ENCODE measurements at places on chromosomes 3 and 15.

DNA sequence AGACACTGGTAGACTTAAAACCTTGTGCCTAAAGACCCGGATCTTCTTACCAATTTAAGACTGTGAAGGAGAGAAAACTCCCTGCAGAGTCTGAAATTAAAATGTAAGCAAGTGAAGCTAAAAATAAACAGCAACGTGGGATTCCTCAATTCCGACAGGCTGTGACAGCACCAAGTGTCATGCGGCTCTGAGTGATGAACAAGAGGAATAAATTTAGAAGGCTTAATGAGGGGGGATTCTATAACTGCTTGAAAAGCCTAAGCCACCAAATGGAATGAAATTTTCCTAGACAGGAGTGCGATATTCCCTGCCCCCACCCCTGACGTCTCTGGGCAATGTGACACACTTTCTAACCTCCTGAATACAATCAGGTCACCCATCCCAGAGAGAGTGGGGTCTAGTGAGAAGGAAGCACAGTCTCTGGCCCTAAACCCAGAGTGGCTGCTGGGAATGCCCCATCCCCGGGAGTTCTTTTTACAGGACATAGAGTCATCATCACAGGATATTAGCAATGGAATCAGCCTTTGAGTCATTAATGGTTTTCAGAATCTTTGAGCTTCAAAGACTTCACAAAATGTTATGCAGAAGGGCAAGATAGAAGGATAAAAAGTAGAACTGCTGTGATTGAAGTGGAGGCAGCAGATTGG, 114.3 kb downstream of the EDEM1 start:
- DNase-seq: no peak

GRCh38 chr3:113439606-113440005, 1.7 kb downstream of the CFAP44 start:
- no peak for DNase-seq

DNA sequence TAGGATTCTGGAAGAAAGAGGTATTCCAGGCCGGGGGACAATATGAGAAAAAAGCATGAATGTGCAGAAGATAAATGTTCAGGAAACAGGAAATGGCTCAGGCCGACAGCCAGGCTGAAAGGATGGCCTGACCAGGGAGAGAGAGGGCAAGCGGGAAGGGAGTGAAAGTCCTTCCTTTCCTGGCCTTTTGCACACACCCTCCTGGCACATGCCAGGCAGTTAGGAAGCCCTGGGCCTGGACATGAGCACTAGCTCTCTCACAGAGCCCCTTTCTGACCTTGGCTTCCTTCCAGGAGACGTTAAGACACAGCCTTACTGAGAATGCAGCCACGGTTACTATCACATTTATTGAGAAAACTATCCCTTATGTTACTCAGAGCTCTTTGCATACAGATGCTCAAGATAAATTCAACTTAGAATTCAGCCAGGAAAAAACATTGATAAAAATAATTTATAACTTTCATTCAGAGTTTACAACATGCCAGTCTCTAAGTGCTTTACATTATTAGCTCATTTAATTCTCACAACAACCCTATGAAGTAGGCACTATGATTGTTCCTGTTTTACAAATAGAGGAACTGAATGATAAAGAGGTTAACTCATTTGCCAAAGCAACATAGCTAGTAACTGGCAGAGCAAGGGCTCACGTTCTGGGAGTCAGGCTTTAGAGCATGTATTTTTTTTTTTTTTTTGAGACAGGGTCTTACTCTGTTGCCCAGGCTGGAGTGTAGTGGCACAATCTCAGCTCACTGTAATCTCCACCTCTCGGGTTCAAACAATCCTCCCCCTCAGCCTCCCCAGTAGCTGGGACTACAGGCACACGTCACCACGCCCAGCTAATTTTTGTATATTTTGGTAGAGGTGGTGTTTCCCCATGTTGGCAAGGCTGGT, 39.4 kb upstream of the SMAD3 start:
- DNase-seq: no peak

DNA sequence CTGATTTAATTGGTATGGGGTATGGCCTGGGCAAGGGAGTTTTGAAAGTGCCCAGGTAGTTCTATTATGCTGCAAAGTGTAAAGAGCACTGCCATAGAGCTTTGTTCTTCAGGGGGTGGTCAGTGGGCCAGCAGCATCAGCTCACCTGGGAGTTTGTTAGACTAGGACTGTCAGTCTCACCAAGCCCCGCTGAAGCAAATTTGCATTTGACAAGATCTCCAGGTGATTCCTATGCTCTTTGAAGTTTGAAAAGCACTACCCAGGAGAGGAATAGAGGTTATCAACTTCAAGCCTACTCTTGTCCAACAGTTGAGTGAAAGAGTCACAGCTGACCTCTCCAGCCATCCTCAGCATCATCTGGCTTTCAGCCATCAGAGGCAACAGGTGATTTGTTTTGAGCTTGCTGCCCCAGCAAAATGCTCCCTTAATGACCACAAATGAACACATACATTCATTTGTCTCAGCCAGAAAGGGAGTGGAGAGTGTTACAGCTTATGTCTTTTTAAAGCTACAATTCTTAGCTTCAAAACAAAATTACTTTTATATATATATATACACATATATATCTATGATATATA, 8.0 kb downstream of the ZSCAN2 start:
- DNase-seq: no peak

- DNase-seq: no peak
Measured at GRCh38 chr3:160874736-160875135, 118.7 kb downstream of the PPM1L start.

DNA sequence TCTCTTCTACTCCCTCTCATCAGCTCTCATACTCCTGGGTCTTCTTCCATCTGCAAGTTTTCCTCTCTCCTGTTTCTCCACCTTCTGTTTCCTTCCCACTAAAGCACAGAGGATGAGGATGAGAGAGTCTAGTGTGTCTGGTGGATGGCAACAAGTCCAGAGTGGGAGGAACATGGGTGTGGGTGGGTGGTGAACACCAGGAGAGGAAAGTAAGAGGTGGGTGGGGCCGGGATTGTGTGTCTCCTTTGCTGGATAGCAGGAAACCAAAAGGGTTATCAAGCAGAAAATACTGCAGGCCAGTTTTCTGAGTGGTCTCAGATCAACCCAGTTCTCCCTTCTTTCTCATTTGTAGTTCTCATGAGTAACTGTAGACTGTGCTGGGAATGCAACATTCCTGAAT, 52.9 kb upstream of the EPHB1 start:
- no peak for DNase-seq

DNA sequence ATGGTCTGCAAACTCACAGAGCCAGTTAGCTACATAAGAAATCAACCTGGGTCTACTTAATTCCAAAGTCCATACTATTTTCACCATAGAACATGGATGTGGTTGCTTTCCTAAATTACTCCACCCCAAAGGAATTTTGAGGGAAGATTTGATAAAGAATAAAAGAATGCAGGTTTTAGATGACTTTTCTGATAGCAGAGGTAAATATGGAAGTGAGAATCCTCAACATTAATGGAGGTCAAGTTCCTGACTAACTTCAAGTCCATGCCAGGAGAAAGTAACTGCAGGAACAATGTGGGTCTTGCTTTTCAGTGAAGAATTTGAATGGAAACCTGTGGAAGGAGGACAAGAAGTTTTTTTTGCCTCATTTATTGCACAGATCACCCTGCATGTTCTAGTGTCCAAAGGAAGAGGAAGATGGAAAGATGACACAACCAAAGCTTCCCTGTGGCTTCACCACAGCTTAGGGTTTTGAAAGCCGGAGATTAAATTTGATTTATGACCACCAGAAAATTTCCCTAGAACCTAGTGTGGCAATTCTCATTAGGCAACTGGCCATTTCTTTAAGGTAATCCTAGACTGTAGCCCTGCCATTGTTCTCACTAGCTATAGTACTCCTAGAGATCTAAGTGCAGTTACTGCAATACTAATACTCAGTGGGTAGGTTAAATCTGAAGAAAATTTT, 429.7 kb downstream of the RAP2B start:
- DNase-seq: no peak

DNA sequence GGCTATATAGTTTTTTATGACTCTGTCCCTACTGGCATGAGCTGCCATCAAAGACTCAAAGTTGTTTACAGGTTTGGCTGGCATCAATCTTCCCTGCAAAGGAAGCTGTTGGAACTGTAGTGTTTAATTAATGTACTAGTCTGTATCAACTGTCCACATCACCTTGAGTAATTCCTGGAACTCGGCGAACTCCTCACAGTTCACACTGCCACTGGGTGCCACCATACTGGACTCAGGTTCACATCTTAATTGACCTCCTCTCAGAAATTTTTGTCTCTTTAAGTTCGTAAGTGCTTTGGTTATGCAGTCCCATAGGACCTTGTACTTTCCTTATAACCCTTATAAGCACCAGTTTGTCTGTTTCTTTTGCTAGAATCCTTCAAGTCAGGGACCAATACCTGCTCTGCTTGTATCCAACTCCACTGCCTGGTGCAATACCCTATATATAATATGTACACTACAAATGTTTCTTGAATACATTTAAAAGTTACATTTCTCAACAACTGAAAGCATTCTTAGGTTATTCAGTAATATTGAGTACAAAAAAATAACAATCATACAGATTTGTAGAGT, 3.2 kb downstream of the HIGD1A start:
- no peak for DNase-seq

DNA sequence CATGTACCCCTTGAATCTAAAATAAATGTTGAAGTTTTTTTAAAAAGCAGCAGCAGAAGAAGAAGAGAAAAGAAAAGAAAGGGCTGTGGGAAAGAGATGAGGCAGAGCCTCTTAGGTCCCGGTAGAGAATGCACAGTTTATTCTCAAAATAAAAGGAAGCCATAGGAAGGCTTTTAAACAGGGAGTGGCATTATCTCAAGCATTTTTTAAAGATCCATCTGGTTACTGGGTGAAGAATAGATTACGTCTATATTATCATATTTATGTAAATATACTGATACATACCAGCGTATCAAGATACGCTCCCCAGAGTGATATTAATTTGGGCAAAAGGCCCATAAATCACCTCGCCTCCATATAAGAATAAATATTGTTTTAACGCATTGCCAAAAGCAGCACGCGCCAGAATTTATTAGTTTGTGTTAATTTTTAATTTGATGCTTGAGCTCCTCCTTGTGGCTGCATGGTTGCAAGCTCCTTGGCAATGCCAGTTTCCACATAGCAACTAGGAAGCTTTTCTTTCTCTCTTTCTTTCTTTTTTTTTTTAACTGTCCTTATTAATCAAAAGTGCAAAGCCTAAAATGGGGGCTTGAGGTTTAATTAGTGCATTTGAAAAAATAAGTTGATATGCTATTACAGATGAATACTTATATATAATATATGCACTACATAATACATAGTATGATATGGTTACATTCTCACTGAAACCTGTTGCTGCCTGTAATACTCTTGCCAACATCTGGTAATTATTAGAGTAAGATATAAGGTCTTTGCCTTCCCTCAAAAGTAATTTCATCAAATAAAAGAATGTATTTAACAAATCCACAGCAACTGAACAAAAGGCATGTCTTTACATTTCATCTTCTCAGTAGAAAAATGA, 242.8 kb upstream of the UBE2E2 start:
- DNase-seq: no peak

DNA sequence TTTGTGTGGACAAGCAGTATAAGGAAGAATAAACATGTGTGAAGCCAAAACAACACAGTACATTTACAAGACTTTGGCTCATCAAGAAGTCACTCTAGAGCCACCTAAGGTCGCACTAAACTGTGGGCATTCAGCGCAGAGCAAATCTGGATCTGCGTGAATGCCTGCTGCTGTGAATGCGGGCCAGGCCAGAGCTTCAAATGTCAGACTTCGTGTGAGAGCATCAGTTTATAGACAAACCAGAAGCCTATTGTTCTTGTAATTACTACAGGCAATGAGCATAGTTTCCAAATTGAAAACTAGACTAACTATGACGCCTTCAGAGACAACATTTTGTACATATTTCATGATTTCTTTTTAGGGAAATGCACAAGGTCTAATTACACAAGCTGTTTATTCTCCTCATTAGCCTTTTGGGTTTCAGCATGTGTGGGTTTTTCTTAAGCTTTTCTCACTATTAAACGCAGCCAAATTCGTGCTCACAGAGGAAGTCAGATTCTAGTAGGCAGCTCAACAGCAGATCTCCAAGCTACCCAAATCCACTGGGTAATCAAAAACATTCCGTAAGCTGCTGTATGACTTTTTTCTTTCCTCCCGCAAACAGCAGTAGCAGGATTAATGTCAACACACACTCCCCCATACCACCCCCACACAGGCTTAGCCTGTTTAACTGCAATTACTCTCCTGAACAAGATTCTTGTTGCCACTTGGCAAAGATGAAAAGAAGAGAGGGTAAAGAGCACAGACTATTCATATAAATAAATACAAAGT, 84.5 kb upstream of the SETMAR start:
- no peak for DNase-seq

- no peak for DNase-seq
Measured at GRCh38 chr3:45635475-45636256, 41.1 kb downstream of the LIMD1 start.

DNA sequence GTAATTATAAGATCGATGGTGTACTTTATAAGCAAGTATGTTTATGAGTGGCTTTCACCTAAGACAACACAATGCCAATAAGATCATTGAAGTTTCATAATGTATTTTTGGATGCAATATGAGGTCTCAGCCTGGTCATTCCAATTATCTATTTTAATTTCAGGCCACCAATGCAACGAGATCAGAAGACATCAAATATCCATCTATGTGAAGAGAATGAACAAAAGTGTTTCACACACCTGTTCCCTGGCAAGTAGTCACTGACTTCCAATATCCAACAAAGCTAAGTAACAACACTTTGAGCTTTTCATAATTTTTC, 53.6 kb upstream of the TMCO5A start:
- no peak for DNase-seq

- no peak for DNase-seq
Measured at GRCh38 chr3:54874816-54875556, 52.9 kb downstream of the LRTM1 start.

DNA sequence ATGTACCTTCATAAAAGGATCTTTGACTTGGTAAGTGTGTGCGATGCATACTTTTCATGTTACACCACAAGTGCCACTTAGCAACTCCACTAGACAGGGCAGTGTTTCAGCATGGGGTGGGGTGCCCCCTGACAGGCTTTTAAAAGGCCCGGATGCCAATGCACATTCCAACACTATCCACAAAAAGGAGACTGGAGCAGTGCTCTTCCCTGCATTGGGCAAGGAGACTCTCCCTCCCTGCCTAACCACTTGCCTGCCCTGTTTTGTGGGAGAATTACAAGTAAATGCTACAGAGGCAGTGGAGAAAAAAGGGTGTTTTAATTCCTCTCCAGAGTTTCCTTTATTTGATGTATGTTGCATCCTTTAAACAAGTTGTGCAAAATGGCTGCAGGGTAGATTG, 1.7 kb upstream of the RARB start:
- DNase-seq: no peak
